NCI-H510A (cell line): ENCODE measurements at places on chromosomes 13 and 19.
A peak's percentile ranks its signal among the peaks of the same experiment; 100 is the strongest.

- no peak for DNase-seq
Observed at GRCh38 chr13:76969488-76970365, 21.4 kb downstream of the ACOD1 start.

GRCh38 chr19:17268754-17269153 is 1.5 kb downstream of the BABAM1 start:
- DNase-seq = no peak

GRCh38 chr13:25943658-25944057 is 108.2 kb downstream of the SHISA2 start:
- no peak for DNase-seq

- DNase-seq = no peak
Observed at GRCh38 chr19:14021474-14021873, 6.5 kb upstream of the RLN3 start.

DNA sequence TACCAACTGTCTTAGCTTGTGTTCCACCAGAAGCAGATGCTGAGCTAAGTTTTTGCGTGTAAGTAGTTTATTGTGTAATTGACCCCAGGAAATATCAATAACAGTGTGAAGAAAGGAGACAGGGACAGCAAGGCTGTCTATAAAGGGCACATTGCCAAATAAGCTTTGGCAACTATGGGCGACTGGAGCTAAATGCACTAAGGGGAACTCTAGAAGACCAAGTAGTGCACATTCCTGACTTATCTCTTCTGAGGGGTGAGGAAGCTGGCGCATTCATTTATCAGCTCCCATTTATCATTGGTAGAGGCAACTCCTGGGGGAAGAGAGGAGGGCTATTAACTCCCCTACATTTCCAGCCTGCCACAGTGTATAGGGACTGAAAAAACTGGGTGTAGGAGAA is 135.0 kb downstream of the DLEU7 start:
- DNase-seq = no peak

DNA sequence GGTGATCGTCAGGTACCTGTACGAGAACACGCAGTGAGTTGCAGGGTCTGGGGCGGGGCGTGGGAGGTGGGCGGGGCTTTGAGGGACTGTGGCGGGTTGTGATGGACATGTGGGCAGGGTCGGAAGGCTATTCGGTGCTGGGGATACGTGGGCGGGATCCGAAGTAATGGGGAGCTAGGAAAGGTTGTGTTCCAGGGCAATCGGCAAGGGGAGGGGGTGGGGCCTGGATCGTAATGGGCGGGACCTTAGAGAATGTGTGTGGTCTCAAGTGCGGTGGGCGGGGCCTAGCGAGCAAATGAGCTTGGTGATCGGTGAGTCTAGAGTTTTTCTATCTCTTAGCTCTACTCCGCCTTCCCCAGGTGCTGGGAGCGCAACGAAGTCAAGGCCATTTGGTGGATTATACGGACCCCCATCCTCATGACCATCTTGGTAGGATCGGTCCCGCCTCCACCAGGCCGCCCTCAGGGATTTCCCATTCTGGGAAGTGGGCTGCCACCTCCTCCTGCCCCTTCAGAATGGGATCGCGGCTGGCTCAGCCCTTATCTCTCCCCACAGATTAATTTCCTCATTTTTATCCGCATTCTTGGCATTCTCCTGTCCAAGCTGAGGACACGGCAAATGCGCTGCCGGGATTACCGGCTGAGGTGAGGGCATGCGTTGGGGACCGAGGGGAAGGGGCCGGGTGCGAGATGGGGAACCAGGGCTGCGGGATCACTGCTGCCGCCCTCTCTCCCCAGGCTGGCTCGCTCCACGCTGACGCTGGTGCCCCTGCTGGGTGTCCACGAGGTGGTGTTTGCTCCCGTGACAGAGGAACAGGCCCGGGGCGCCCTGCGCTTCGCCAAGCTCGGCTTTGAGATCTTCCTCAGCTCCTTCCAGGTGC is 9.6 kb downstream of the GIPR start:
- DNase-seq = no peak

DNA sequence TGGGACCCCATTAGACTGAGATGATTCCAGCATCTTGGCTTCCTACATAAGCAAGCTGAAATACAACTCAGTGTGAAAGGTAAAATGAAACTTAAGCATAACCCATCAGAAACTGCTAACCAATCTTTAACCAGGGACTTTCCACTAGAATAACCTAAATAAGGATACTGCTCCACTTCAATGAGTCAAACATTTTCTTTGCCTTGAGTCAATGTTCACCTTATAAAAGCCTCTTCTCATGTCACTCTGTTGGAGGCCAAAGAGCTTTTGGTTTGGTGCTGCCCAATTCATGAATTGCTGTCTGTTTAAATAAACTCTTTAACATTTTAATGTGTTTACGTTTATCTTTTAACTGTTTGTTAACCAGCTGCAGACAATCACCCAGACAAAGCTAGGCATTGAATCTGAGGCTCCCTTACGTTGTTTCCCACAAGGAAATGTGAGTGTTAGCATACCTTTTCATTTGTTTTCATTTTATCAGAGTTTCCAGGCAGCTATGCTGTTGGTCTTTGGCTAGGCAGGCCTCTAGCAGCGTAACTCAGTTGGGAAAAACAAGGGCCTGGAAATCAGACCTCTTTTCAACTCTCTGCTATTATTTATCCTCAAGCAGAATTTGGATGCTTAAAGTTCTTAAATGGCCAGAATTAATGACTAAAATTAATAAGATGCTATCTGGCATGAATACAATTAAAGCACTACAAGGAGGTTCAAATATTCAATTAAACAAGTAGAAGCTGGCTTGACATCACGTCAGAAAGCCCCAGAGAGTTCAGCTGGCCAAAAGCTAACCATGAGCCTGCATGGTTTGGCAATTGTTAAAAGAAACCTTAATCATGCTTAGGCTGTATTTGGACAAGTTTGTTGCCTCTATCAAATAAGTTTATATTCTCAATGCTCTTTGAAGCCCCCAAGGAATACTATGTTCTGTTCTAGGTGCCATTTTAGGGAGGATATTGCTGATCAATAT is 200.2 kb downstream of the DCLK1 start:
- no peak for DNase-seq

DNA sequence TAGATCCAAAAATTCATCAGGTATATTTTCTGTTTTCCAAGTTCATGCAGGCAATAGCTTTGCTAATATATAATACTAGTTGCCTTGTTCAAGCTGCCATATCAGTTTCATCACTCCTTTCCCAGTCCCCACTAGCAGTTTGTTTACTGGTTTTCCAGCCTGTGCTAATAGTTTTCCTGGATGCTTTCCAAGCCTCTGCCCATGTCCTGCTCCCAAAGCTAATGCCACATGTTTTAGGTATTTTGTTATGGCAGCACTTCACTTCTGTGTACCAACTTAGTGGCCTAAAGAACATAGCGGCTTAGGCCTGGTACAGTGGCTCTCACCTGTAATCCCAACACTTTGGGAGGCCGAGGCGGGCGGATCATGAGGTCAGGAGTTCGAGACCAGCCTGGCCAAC is 28.1 kb upstream of the ZNF527 start:
- no peak for DNase-seq

GRCh38 chr19:3129112-3129511 is 6.7 kb upstream of the GNA15 start:
- DNase-seq = no peak

DNA sequence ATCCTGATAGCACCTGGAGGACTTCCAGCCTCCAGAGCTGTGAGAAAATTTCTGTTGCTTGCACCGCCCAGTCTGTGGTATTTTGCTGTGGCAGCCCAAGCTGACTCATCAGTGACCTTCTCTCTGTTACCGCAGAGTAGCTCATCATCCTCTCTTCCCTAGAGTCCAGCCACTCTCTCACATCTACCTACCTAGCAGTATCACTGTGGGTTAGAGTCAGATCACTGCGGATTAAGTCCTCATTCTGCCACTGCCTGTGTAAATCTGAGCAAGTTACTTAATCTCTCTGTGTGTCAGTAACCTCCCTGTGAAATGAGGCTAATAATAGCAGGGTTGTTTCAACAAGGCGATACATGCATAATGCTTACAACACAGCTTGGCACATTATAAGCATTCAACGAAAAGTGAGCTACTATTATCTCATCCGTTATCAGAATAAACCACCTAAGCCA is 40.3 kb upstream of the USPL1 start:
- DNase-seq = no peak

DNA sequence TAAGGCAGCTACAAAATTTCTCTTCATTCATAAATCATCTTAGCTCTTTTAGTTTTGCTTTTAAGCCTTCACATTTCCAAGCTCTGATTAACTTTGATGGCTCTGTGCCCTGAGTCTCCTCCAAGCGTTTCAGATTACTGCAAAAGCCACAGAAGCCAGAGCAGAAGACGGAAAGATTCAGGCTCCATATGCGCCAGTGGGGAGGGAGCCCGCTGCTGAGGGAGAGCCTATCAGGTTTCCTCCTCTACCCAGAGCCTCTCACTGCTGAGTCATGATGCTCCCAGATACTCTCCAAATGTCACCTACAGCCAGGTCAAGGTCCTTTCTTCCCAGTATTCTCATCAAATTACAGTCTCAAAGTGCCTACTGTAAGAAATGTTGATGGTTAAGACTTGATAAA is 193.6 kb downstream of the RAP2A start:
- DNase-seq = peak; percentile 52

- DNase-seq = no peak
Observed at GRCh38 chr19:50494186-50495019, 16.6 kb downstream of the JOSD2 start.

- DNase-seq = no peak
Observed at GRCh38 chr19:5288347-5288739, 52.3 kb downstream of the PTPRS start.

DNA sequence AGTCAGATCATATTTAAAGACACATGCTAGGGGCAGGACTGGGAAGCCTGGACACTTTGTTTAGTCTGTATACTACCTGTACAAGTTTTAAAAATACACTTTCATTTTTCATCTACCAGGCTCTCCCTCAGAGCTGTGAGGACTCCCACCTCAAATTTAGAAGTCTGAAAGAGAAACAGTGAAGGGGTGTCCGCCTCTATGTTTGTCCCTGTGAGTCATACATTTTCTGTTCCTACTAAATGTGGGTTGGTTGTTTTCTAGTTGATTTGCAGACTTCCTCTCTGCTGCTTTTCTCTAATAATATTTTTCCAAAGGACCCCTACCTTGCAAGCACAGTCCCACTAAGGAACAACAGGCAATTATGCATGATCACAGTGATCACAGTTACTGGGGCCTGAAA is 110.5 kb downstream of the ENOX1 start:
- DNase-seq = no peak

GRCh38 chr19:47005873-47006272 is 13.8 kb upstream of the NPAS1 start:
- DNase-seq = no peak
